ENCODE measurements at places on chromosomes 4 and X. TPM values are rescaled to one million over a fixed set of nuclear protein-coding genes. Genes with fewer than 3 reads are reported as not detected.

- DNase-seq = peak; percentile 56
Observed at GRCh38 chr4:184171011-184171410, 46.7 kb downstream of the ENPP6 start.

GRCh38 chr4:30726090-30726675, 6.0 kb downstream of the PCDH7 start:
- DNase-seq = no peak

GRCh38 chrX:70960730-70961129, 29.8 kb upstream of the SLC7A3 start:
- peak; percentile 30 for DNase-seq

DNA sequence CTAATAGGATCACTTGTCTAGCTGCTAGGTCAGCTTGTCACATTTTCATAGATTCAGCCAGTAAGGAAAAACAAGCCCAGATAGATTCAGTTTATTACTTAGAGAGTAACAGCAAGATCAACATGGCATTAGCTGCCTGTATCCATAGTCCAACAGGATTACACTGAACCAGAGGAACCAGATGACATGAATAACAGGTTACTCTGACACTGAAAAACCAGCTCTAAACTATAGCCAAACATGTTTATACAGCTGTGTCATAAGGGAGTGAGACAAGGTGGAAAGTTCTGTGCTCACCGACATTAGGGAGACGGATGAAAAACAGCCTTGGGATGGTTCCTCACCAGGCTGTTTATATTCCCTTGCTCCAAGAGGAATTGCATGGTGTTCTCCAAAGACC, 102.9 kb upstream of the EOLA2 start:
- no peak for DNase-seq

- DNase-seq = no peak
Observed at GRCh38 chrX:153869473-153870287, 16.3 kb downstream of the L1CAM start.

Gene SSX4
- total RNA-seq = not detected

Gene NPY2R
- total RNA-seq = 8.5 TPM

All from neural progenitor cell (in vitro differentiated cells).